ENCODE measurements at places on chromosomes 6 and 20.

DNA sequence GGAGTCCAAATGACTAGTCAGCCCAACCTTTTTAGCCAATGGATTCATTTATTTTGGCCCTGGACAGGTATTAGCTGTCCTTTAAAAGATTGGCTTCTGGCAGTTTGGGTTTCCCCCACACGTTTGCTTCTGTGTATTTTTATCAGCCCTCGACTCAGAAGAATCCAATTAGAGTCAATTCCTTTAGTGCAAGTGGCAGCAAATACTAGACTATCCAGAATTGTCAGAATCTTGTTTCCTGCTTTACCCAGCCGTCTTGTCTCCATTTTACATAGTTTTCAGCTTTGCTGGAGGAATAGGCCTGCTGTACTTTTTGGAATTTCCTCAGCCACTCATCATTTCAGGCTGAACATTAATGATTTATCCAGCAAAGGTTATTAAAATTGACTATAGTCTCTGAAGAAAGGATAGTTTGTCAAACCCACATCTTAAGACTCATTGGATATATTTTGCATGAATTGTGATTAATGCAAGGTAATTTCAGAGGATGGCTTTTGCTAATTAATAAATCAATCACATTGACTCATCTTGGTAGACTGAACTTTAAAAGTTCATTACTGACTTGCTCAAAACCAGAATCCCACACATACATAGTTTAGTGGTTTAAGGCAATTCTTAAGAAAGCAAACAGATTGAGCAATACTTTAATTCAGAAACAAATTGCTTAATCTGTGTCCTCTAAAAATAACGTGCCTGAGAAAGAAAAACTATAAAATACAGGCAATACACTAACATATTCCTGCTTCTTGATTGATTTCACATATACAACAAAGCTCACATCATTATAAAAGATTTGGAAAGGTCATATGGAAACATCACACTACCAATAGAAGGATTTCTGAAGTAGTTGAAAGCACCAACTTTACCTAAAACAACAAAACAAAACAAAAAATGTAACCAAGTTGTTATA, 62.9 kb upstream of the ZNF217 start:
- no peak for DNase-seq

GRCh38 chr6:40669343-40669742, 82.2 kb upstream of the LRFN2 start:
- no peak for DNase-seq

GRCh38 chr20:46650575-46651090, 626 bp downstream of the SLC13A3 start:
- DNase-seq, result no peak

GRCh38 chr6:147825848-147826247, 317.4 kb downstream of the SAMD5 start:
- DNase-seq, result no peak

DNA sequence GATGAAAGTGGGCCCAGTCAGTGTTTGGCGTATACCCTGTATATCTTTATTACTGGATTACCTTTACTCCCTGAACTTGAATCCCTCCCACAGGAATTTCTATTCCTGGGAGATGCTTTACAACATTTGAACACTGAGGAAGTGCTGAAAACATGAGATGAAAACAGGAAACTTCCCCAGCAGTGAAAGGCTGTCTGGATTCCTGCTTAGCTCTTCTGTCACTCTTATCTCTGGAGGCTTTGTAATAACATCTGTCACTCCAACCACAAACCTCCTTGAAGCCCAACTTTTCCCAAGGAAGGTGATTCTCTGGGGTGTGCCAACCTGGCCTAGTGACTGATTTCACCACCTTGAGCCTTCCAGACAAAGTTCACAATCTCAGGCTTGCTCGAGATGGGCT, 264.5 kb upstream of the BMP2 start:
- no peak for DNase-seq

- no peak for DNase-seq
Measured at GRCh38 chr6:40280231-40280630, 306.9 kb downstream of the LRFN2 start.

GRCh38 chr6:4130357-4130987, 4.9 kb downstream of the ECI2 start:
- DNase-seq, result no peak

DNA sequence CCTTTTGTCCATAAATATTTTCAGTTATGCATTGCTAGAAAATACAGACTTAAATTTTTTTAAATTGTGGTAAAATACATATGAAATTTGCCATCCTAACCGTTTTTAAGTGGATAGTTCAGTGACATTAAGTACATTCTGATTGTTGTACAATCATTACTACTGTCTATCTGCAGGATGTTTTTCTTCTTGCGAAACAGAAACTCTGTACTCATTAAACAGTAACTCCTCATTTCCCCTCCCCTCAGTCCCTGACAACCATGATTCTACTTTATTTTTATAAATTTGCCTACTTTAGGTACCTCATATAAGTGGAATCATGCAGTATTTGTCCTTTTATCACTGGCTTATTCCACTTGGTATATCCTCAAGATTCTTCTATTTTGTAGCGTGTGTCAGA, 21.3 kb downstream of the TAF11 start:
- DNase-seq, result no peak

DNA sequence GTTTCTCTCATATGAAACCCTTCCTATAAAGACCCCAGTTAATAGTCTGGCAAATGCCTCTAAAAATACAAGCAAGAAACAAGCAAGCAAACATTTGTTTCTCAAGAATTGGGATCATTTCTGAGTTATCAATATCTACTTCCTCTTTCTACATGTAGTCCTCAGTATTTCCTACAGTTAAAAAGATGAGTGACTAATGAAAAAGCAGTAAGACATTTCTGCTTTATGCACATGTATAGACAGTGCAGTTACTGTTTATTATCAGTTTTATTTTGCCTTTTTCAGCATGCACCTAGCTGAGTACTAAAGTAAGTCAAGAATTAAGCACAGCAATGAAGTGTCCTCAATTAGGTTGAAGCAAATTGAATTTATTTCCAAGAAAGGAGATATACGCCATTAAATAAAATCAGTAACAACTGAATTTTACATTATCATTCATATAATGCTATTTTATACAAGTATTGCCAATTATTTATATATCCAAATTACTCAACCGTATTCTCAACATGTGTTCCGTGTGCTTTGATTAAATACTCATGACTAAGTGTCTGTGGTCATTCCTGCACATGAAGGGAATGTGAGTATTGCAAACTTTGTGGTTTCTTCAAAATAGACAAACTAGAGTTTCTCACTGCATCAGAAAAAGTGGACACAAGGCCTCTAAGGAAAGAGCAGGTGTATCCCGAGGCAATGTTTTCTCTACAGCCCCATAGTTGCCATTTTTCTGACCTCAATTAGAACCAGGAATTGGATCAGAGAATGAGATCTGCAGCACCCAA, 159.3 kb upstream of the MARCKS start:
- DNase-seq, result no peak

DNA sequence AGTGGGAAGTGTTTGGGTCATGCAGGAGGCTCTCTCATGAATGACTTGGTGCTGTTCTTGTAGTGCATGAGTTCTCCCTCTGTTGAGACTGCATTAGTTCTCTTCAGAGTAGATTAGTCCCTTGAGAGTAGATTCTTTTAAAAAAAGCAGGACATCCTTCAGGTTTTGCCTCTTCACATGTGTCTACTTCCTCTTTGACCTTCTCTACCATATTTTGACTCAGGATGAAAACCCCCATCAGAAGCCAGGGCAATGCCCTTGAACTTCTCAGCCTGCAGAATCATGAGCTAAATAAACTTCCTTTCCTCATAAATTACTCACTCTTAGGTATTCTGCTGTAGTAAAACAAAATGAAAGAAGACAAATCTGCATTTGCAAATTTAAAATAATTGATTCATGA, 170.3 kb downstream of the CD109 start:
- DNase-seq, result no peak

DNA sequence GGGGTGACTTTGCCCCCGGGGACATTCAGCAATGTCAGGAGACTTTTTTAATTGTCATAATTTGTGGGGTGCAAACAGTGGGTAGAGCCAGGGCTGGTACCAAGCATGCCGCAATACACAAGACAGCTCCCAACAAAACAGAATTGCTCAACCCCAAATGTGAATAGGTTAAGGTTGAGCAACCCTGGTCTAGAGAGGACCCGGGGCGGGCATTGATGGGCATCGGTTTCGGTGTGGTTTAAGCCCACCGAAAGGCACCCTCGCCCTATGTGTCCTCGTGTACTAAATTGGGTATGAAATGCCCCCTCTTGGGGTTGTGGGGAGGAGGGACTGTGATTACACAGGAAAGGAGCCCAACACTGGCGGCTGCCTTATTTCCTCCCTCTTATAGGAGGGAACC, 36.0 kb downstream of the KIAA1755 start:
- DNase-seq, result no peak

- DNase-seq, result no peak
Measured at GRCh38 chr20:5474646-5475550, 158.1 kb upstream of the PROKR2 start.

GRCh38 chr6:170454512-170455285, 98.4 kb downstream of the PSMB1 start:
- no peak for DNase-seq

DNA sequence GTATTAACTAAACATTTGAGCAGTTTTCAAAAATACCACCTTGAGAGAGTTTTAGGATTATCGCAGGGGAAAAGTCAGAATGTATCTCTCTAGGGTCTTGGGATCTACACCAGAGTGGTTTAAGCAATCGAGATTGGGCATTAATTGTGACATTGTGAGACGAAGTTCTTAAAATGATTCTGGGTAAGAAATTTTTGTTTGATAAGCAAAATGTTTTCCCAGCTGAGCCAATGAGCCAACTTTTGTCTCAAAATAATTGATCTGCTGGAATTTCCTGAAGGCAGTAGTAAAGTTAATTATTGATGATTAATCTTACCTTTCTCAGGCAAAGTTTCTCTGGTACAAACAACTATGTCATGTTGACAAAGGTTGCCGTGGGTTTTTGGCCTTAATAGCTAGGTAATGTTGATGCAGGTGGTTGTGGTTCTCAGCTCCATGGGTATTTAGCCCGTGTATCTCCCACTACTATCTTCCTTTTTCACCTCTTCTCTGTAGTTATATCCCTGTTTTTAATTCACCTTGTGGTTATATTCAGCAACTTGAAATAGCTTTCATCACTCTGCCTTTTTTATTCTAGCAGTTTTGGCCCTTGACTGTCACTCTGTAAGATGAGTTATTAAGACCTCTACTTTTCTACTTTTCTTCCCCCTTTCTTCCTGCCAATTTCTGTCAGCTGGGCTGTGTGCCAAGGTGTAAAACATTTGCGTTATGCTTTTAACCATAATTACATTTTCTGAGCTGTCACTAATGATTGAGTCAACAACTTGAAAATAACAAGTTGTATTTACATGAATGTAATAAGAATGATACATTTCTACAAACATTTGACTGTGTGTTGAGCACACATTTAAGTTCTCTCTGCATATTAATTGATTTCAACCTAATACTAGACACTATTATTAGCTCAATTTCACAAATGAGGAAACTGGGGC, 368.3 kb upstream of the BTBD3 start:
- no peak for DNase-seq

DNA sequence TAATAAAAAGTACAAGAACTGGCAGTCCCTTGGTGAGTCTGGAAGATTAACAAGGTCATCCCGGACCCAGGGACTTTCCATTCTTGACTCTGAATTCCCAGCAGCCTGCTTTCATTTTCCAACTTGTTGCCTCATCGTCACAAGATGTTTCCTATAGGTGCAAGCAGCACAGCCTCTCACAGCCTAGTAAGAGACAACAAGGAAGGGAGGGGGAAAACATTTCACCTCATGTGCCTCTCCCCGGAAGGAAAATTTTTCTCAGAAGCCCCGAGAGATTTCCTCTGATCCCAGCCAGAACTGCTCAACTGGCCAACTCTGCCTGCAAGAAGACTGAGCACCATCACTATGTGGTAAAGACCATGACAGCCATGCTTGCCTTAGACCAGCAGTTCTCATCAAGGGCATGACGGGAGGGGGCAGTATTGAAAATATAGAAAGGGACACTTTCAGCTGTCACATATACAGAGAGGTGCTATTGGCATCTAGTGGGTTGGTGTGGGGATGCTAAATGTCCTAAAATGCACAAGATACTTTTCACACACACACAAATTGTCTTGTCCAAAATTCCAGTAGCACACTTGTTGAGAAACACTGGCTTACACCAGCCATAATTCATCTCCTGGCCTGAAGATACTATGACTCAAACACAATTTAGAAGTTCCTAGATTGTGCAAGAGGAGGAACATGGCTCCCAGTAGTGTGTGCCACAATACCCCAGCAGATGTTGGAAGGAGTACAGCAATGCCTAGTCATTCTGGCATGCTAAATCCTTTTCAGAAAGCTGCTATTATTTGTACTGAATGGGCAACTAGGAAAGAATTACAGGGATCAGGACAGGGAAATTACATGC, 10.8 kb upstream of the WTAP start:
- no peak for DNase-seq

- no peak for DNase-seq
Measured at GRCh38 chr6:16723826-16724225, 37.4 kb downstream of the ATXN1 start.

DNA sequence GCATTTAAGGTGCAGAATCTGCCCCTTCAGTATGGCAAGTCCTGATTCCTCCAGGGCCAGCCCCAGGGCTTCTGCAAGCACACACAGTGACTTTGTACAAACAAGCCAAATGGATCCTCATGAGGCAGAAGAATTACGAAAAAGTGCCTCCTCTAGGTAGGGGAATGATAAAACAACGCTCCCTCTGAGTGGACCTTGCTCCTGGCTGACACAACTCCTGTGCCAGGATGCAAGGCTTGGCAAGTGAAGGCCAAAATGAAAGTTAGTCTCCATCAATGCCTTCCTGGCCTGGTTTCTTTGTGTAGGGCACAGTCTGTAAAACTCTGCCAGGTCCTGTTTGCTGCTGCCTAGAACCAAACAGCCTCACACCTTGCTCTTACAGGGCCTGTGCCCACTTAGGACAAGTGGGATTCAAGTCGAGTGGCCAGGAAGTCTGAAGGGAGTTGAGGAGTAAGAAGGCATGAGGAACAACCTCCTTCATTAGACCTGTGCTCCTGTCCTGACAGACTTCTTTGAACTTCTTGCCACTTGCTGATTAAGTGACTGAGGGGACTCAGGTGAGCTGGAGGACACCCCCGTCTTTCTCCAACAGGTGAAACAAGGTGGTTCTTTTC, 417.1 kb downstream of the CDC5L start:
- no peak for DNase-seq

- DNase-seq, result no peak
Measured at GRCh38 chr6:142374965-142375733, 73.3 kb downstream of the ADGRG6 start.
